ENCODE measurements at places on chromosomes 5 and 9.

- DNase-seq: no peak
Measured at GRCh38 chr5:22348027-22348426, 505.1 kb downstream of the CDH12 start.

- DNase-seq: no peak
Measured at GRCh38 chr5:181204826-181205760, at the start of gene TRIM7. TRIM7 (minus strand) TSS chr5:181205196; CDS start chr5:181205110, 86 bp downstream.

- no peak for DNase-seq
Measured at GRCh38 chr5:139664727-139665351, 16.7 kb downstream of the CXXC5 start.

GRCh38 chr5:69187342-69187741 is 2.0 kb upstream of the CENPH start:
- no peak for DNase-seq

- no peak for DNase-seq
Measured at GRCh38 chr5:52754051-52754450, 33.7 kb upstream of the ITGA1 start.

- no peak for DNase-seq
Measured at GRCh38 chr5:132785365-132785764, 8.3 kb upstream of the SEPTIN8 start.

DNA sequence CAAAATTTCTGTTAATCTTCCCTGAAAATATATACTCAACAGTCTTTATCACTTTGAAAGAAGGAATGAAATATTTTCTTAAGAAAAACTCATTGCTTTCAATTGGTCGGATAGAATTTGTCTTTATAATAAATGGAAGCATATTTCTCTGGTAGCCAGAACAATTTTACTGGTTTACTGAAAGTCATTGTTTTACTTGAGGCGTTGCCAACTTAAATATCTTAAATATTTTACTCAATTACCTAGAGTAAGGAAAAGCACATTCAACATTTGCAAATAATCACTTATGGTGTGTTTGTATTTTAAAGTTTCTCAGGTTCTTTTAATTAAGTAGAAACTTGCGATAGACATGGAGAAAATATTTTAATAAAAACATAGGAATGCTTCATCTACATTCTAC is 1181.7 kb downstream of the EFNA5 start:
- no peak for DNase-seq

- no peak for DNase-seq
Measured at GRCh38 chr9:135978642-135979546, 17.7 kb upstream of the UBAC1 start.

DNA sequence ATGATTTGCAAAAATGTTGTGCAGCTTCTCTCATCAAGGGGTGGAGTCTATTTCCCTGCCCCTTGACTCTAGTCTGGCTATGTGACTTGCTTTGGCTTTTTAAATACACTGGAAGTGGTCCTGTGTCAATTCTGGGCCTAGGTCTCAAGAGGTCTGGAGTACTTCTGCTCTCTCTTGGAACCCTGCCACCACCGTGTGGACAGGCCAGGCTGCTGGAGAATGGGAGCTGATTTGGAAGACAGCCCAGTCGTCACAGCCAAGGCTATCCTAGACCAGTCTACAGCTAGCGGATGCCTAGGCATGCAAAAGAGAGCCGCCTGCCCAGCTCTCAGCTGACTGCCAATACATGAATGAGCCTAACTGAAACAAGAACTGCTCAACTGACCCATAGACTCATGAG is 56.7 kb upstream of the CLINT1 start:
- DNase-seq: peak; percentile 64

GRCh38 chr5:170854566-170854965 is 7.3 kb upstream of the RANBP17 start:
- no peak for DNase-seq

- DNase-seq: no peak
Measured at GRCh38 chr5:167969998-167970397, 321.4 kb upstream of the WWC1 start.

DNA sequence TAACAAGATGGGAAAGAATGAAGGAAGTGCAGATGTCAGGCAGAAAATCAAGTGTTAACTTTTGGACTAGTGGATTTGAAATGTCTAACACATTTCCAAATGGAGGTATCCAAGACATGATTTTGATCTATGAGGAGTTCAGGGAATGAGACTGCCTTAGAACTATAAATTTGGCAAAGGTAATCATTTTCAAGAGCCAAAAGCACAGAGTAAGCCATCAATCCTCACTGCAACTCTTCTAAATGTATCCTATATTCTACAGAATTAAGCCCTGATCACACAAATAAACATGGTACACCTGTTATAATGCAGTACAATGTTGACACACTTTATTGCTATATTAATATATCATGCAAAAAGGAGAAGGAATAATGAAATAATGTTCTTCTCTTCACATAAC is 55.6 kb downstream of the SETX start:
- DNase-seq: no peak

DNA sequence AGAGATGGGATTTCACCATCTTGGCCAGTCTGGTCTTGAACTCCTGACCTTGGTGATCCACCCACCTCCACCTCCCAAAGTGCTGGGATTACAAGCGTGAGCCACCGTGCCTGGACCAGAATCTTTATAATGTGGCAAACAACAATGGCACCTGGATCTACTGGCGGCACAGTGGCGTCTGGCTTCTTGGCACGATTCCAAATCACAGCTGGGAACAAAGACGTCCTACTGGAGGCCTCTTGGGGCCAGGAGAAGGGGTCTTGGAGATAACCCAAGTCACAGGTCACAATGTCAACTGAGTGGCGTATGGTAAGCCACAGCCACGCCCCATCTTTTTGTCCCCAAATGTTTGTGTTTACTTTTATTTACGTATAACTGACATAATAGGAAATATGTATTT is 77.8 kb upstream of the RAPGEF1 start:
- DNase-seq: no peak

DNA sequence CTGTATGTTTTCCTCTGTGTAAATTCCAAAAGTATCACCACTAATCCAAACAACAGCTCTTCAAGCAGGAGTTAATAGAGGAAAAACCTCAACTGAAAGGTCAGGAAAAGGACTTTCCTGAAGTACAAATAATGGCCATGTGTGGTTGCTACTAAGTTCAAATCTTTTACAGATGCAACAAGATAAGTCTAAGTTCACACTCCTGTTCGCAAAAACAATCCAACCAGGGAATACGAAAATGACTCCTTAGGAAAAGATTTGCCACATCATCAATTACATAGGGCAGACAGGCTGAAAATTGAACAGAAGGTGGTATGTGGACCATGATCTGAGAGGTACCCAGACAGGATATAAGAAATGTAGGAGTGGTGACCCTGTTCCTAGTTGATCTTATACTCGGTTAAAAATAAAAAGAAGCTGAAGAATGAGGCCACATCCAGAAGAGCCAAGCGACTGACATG is 210.2 kb downstream of the TSSK1B start:
- DNase-seq: no peak

DNA sequence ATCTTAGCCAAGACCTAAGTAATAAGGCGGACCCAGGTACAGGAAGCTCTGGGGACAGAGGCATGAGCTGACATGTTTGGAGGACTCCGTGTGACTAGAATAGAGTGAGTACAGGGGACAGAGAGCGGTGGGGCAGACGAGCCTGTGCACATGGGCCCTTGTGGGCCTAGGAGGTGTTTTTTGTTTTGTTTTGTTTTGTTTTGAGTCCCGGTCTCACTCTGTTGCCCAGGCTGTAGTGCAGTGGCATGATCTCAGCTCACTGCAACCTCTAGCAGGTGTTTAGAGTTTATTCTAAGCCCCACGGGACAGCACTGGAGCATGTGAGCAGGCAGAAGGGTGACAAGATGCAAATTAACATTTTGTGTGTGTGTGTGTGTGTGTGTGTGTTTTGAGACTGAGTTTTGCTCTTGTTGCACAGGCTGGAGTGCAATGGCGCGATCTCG is 3.1 kb upstream of the EEIG1 start:
- DNase-seq: no peak

- DNase-seq: no peak
Measured at GRCh38 chr5:172943906-172944305, 15.3 kb upstream of the RPL26L1 start.

DNA sequence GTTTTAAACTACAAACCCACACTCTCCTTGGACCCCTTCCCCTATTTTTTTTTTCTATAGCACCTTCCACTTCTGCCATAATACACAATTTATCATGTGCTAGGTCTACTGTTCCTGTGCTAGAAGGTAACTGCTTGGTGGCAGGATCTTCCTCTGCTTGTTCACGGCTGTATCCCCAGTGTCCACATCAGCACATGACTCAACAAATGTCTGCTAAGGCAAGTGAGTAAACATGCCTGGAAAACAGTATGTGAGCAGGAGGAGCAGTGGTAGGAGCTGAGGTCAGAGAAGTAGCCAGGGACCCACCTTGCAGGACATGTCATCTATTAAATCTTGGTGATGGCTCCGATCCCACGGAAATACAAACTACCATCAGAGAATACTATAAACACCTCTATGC is 79.4 kb downstream of the AUH start:
- DNase-seq: no peak

- DNase-seq: no peak
Measured at GRCh38 chr5:142798099-142798770, 28.1 kb downstream of the ARHGAP26 start.

GRCh38 chr5:150801117-150801927 is 22.8 kb downstream of the SMIM3 start:
- no peak for DNase-seq

- DNase-seq: no peak
Measured at GRCh38 chr9:89919171-89919681, 314.4 kb downstream of the GADD45G start.

DNA sequence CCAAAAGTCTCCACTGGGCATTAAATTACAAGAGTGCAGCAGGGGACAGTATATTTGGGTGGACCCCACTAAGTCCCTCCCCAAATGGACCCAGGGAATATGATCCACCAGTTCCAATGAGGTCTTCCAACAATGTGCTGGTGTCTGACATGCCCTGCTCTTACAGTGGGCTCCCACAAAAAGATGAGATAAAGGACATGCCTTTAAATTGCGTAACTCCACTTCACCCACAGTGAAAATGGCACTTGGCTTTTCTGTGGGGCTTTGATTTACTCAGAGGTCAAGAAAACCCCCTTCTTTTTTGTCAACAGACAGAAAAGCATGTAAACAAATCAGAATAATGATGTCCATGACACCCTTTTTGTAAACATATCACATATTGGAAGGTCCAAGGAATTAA is 336.5 kb downstream of the EBF1 start:
- DNase-seq: no peak

DNA sequence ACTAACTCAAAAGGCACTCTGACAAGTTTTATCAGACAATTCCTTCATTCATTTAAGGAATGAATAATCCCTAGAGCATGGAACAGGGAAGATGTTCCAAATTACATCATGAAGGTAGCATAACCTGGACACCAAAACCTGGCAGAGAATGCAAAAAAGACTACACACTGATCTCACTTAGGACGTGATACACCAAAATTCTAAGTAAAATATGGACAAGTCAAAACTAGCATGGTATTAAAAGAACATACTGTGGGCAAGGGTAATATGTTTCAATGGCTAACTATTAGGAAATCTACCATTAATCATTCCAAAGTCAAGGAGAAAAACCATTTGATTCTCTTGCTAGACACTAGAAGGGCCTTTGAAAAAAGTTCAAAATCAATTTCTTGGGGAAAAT is 176.5 kb downstream of the HSPA4 start:
- no peak for DNase-seq

DNA sequence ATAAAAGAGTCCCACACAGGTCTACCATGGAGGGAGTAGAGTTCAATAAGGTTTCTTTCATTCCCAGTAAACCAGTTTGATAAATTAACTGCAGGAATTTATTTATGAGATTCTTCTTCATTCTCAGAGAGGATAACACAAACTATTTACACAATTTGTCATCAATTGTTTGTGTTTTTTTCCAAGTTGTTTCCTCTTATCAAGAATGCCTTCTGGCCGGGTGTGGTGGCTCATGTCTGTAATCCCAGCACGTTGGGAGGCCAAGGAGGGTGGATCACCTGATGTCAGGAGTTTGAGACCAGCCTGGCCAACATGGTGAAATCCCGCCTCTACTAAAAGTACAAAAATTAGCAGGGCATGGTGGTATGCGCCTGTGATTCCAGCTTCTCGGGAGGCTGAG is 216.7 kb downstream of the MLLT3 start:
- DNase-seq: no peak

DNA sequence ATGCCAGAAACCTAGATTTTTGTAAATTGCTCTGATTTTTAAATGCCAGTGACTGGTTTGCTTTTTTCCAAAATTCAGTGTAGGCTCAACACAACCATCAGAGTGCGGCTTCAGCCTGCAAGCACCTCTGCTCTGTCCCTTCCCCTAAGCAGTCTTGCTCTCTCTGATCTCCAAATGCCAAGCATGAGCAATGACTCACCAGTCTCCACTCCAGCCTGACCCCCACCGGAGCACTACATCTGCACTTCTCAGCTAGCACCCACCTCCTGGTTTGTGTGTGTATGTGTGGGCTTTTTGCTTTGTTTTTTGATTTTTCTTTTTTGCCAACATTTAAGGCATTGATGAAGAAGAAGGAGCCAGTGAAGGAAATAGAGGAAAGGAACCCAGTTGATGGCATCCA is 61.4 kb upstream of the ADRA1B start:
- no peak for DNase-seq

DNA sequence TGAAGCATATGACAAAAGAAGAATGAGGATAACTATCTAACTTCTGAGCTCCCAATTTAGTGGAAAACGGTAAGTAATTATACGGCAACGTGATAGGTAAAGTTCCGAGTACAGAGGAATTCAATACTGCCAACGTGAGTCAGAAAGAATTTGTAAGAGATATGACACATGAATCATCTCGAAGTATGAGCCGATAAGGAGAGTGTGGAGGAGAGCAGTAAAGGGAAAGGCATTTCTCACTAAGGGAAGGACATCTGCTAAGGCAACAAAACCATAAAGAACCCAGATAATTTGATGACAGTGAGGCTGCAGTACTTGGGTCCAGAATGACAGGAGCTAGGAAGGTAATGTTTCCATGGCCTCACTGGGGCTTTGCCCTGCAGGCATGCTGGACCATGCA is 11.0 kb downstream of the MPDZ start:
- no peak for DNase-seq

DNA sequence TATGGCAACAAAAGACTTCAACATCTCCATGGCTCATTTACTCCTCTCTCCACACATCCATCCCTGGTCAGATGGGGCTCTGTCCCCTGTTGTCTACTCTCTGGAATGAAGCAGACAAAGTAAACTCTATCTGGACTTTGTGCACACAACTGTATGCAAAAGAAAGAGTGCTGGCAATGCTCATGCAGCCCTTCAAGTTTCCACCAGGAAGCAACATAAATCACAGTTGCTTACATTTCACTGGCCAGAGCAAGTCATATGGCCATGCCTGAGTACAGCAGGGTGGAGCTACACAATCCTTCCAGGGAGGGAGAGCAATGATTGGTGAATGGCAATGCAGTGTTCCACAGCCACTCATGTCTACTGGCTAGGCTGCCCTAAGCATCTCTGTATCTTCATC is 12.4 kb upstream of the SHC3 start:
- DNase-seq: no peak

DNA sequence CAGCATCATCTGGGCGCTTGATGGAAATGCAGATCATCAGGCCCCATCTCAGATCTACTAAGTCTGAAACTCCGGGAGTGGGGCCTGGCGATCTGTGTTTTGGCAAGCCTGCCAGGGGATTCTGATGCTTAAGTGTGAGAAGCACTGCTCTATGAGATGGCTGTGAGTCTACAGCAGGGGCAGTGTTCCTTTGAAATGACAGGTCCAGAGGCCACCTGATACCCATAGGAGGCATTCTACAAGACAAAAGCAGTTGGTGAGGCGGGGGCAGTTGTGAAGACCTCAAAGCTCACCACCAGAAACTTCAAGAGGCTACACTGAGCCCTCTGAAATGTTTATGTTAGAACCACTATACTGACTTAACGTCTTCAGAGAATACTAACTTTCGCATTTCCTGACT is 86.9 kb upstream of the SPATA31D4 start:
- no peak for DNase-seq

All from occipital lobe (tissue), 3 donors.